ENCODE measurements at places on chromosomes 6 and 20.

DNA sequence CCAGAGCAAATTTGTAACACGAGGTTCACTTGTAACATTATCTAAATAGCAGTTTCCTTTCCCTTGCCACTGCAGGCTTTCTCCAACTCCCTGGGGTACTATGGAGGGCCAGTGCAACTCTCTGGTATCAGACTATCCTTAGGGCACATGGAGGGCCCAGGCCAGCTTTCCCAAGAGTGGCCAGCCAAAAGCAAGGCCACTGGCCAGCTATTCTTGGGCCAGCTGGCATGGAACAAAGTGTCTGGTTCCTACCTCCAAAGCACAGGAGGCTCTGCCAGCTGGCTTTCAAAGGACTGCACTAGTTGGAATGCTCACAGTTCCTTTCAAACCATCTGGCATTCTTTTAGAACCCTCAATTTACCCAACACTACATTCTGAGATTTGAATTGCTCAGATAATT is 8.7 kb downstream of the RNF24 start:
- no peak for DNase-seq

- DNase-seq = peak; percentile 70
These were observed 16.2 kb downstream of the GABRR2 start for GRCh38 chr6:89298680-89299465.

GRCh38 chr20:2692036-2692885 is at the start of gene EBF4:
Gene EBF4, plus strand, starts transcription at chr20:2692780. Its CDS starts 866 bp downstream, at chr20:2693646.
- no peak for DNase-seq

DNA sequence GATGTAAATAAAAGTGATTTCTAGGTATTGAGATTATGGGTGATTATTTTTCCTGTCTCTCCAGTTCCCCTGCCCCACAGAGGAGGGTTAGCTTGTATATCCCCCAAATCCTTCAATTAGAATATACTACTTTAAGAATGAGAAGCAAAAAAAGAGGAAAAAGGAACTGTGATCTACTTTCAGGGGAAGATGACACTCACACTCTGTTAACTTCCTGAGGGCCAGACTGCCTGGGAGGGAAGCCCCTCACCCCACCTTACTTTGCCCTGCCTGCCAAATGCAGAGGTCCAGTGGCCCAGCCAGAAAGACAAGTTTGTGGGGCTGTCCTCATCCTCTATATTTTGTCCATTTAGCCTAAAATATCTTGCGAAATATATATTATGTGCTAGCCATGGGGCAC is 9.2 kb upstream of the LY86 start:
- no peak for DNase-seq

DNA sequence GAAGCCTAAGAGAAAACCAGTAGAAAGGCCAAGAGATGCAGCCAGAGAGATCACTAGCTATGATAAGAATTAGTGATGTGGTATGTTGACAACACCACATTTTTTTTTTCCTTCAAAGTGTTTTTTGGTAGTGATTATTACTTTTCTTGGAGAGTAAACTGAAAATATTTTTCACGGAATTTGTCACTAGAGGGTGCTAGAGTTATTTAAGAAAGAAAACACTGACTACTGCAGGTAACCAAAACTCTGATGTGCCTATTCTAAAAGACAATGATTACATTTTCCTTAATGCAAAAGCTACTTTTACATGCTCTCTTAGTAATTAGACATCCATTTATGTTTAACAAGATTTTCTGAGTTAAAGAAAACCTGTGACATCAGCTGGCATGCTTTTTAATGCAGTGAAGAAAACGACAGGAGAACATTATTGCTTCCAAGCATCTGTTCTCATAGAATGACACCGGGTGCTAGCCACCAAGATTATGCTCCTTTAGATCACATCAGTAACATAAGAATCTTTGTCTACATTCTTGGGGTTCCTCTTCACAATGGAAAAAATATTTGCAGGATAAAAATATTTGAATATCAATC is 28.8 kb downstream of the RWDD2A start:
- DNase-seq = no peak

- DNase-seq = no peak
These were observed 40.9 kb upstream of the CDH22 start for GRCh38 chr20:46349035-46349741.

GRCh38 chr20:62972845-62973745 is 20.6 kb downstream of the SLC17A9 start:
- no peak for DNase-seq

GRCh38 chr6:106247293-106247692 is 78.3 kb downstream of the ATG5 start:
- DNase-seq = no peak

- no peak for DNase-seq
These were observed 53.3 kb upstream of the KLHL31 start for GRCh38 chr6:53718597-53719460.

DNA sequence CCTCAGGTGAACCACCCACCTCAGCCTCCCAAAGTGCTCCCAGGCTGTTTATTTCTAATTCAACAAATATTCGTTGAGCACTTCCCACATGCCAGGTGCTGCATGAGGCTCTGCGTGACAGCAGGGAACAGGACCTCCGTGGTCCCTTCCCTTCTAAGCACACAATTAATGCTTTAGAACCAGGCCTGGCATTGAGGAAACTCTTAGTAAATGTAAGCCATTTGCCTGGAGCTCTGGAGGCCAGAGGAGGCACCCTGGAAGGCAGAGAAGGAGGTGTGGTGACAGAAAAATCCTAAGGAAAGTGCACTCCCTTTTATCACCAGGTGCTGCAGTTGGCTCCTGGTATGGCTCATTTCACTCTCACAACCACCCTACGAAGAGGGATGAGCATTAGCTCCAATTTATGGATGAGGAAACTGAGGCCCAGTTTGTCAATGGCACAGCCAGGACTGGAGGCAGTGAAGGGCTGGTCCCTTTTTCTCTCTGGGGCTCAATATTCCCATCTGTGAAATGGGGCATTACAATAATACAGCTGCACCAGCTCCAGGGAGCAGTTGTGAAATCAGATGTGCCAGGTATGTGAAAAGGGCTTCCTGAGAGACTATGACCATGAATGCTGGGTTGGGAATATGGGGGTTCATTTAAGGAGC is 8.1 kb upstream of the ID1 start:
- no peak for DNase-seq

All from HS-5 (cell line).